ENCODE measurements at places on chromosomes 2 and 18. TPM values are rescaled to one million over a fixed set of nuclear protein-coding genes. Genes with fewer than 3 reads are reported as not detected.

DNA sequence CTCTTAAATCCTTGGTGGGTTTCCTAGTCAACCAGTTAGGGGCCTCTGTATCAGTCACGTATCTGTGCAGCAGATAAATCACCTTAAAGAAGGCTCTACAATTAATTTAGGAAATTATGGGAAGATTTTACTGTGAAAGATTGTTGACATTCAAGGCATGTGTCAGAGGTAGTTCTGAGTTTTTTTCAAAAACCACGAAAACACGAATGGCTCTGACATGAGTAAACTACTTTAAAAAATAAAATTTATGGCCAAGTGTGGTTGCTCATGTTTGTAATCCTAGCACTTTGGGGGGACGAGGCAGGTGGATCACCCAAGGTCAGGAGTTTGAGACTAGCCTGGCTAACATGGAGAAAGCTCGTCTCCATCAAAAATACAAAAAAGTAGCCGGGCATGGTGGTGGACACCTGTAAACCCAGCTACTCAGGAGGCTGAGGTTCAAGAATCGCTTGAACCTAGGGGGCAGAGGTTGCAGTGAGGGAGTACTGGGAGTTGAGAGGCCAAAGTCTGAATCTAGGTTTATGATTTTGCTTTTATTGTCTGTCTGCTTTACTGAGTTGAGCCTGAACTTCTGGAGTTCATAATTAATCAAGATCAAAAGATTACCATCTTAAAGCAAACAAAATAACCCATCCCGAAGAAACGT lies 77.1 kb downstream of the SPRED2 start:
- no peaks in the 10 kb centered on the region for H3K4me1 ChIP-seq
- no peak for DNase-seq
- no peak overlapping the region for H3K27ac ChIP-seq
- no peak overlapping the region for H3K4me3 ChIP-seq
- no peaks in the 10 kb centered on the region for H3K36me3 ChIP-seq

DNA sequence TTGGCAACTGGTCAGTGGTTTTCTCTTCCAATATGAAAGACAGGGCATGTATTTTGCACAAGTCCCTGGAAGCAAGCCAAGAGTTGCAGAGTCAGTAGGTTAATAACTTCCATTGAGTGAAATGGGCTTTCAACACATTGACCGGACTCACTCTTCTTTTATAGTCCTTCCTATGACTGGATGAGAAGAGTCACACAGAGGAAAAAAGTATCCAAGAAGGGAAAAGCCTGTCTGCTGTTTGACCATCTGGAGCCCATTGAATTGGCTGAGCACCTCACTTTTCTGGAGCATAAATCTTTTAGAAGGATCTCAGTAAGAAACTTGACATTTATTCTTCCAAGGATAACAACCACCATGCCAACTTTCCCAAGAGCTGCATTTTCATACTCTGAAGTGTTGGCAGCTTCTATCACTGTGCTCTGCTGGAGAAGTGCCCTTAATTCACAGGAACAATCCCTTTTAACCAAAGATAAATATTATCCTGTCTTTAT lies 45.4 kb downstream of the RASGRP3 start:
- no peak overlapping the region for H3K4me3 ChIP-seq
- no peaks in the 10 kb centered on the region for H3K4me1 ChIP-seq
- H3K27ac ChIP-seq, result no peak overlapping the region
- no peaks in the 10 kb centered on the region for H3K36me3 ChIP-seq
- DNase-seq, result no peak
- no peaks in the 10 kb centered on the region for H3K27me3 ChIP-seq

DNA sequence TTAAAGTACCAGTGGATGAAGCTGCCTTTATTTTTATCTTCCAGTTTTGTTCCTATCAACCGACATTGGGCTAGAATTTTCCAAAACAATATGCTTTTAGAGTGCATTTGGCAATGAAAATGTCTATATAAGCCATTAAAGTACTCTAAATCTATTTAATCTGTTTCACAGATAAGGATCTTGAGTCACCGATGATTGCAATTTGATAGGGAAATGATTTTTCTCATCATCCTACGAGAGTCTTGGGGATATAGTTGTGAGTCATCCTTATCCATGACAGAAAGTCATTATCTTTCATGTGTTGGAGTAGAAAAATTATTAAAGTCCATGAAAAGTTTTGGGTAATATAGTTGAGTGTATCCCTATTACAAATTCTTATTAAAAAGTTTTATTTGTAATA lies 26.1 kb downstream of the SLC39A10 start:
- H3K27me3 ChIP-seq, result no peaks in the 10 kb centered on the region
- no peak overlapping the region for H3K27ac ChIP-seq
- no peak for DNase-seq
- H3K36me3 ChIP-seq, result peaks cover 26% of the 10 kb centered on the region
- H3K4me1 ChIP-seq, result peaks cover 4% of the 10 kb centered on the region

- no peaks in the 10 kb centered on the region for H3K36me3 ChIP-seq
- H3K27me3 ChIP-seq, result no peaks in the 10 kb centered on the region
- H3K4me3 ChIP-seq, result no peak overlapping the region
- DNase-seq, result no peak
- H3K4me1 ChIP-seq, result peaks cover 13% of the 10 kb centered on the region
- no peak overlapping the region for H3K27ac ChIP-seq
These were observed 22.1 kb upstream of the ANKRD44 start for GRCh38 chr2:197332641-197333040.

DNA sequence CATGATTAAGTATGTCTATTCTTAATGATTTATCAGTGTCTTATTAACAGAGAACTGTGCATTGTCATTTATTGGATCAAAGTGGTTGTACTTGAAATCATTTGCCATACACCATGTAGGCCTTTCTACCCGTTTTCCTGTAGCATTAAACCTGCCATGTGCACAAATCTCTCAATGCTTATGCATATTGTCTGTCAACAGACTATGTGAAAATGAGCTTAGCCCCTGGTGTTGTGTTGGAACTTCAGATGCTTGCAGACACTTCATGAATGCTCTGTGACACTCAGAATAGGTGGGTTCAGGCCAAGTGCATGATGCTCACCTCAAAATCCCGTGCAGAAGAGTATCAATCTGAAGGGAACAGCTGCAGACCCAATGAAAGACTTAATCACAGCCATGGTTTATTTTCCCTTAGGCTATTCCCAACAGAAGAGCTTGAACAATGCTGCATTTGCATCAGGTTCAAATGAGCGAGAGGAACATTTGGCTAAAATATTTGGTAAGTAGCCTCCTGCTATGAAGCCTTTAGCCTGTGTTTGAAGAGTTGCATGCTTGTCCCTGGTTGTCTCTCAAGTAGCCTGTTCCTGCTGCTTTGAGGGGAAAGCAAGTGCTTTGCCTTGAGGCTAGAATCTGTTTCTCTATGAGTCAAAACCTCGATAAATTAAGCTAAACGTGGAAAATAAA lies 6.1 kb downstream of the C2orf92 start:
- no peaks in the 10 kb centered on the region for H3K27me3 ChIP-seq
- H3K4me3 ChIP-seq, result no peak overlapping the region
- no peaks in the 10 kb centered on the region for H3K36me3 ChIP-seq
- H3K27ac ChIP-seq, result no peak overlapping the region
- H3K4me1 ChIP-seq, result no peaks in the 10 kb centered on the region
- DNase-seq, result no peak

- peaks cover 19% of the 10 kb centered on the region for H3K4me1 ChIP-seq
- no peak overlapping the region for H3K27ac ChIP-seq
- no peaks in the 10 kb centered on the region for H3K27me3 ChIP-seq
- no peak overlapping the region for H3K4me3 ChIP-seq
- DNase-seq, result peak; percentile 62
These were observed 158.6 kb upstream of the RBMS1 start for GRCh38 chr2:160652236-160652635.

DNA sequence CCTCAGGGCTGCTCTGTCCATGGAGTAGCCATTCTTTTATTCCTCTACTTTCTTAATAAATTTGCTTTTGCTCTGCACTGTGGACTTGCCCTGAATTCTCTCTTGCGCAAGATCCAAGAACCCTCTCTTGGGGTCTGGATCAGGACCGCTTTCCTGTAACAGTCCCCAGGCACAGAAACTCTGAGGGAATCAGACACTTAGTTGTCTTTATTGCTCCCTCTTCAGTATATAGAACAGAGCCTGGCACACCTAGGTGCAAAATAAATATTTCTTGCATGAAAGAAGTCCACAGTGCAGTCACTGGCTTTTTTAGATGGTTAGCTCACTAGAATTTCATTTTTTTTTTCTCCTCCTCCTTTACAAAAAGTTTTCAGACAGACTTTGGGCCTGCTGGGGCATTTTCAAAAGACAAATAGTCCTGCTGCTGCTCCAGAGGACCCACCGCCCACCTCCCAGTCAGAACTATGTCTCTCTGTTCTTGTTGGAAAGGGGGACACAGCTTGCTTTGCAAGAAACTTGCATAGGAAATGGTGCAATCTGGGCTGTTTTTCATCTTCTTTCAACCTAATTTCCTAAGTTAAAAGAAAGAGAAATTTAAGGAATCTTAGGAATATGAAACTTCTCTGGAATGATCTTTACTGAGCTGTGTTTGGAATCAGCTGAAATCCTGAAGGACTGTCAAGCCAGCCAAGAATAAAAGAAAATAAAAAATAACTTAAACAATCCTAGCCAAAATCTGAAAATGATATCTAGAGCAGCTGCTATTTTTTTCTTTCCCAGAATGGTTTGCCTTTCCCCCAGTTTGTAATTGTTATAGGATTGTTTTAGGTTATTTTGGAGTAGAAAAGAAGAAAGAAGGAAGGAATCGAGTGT lies 31.7 kb upstream of the MAP4K3 start:
- H3K36me3 ChIP-seq, result no peaks in the 10 kb centered on the region
- no peaks in the 10 kb centered on the region for H3K4me1 ChIP-seq
- no peaks in the 10 kb centered on the region for H3K27me3 ChIP-seq
- no peak for DNase-seq
- H3K27ac ChIP-seq, result no peak overlapping the region
- no peak overlapping the region for H3K4me3 ChIP-seq

DNA sequence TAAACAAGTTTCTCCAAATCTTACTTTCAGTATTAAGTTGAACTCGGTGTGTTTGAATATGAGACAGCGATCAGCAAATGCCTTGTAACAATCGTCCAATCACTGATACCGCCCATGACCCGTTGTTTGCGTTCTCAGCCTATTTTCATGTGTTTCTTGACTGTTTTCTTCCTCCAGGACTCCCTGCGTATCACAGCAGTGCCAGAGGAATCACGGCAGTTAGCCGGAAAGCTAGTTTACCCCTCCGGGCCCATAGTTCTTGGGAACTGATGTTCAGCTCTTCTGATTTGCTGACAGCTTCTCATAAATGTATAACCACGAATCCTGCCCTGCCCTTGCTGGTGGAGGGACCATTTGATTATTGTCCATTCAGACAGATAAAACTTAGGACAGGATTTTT lies 42.2 kb upstream of the TPO start:
- no peak overlapping the region for H3K4me3 ChIP-seq
- H3K4me1 ChIP-seq, result peaks cover 6% of the 10 kb centered on the region
- H3K27me3 ChIP-seq, result peaks cover 5% of the 10 kb centered on the region

DNA sequence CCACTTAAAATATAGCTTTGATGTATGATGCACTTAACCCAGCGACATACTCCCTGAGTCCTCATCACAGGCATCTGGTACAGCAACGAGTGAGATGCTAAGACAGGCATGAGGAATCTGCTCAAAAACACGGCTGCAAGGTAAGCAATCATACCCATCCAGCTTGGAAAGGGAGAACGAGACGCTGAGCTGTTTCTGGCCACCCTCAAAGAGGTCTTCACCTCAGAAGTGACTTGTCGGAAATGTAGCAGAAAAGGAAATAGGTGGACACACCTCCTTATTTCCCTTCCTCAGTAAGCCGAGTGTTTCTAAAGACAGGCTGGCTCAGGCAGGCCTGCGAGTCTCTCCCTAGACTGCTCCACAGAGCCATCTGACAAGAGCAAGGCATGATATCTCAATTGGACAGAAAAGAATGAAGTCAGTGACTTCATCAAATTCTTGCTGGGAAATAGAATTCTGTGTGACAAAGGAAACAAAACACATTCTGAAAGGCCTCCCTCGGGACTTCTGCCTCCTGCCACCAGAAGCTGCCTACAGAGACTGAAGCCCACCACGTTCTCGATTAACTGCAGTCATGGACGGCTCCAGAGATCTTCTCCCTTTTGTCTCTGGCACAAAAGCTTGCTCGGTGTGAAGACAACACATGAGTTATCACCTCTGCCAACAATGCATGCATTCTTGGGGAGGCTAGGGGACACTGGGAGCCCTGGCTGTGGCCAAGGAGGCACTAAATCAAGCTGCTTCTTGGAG lies 84.3 kb downstream of the UXS1 start:
- H3K36me3 ChIP-seq, result peaks cover 57% of the 10 kb centered on the region
- no peak overlapping the region for H3K4me3 ChIP-seq
- H3K27me3 ChIP-seq, result no peaks in the 10 kb centered on the region
- no peak overlapping the region for H3K27ac ChIP-seq
- DNase-seq, result no peak

DNA sequence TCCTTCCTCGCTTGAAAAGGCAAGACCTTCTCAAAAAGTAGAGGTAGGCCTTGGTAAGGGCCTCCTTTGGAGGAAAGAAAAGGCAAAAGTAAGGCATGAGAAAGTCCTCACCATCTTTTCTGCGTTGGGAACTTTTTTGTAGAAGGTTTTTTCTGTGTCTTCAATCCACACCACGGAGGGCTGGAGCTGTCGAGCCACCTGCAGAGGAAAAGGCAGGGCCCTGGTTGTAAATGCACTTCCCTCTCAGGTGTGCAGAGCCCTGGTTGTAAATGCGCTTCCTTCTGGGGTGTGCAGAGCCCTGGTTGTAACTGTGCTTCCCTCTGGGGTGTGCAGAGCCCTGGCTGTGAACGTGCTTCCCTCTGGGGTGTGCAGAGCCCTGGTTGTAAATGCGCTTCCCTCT lies 80.2 kb upstream of the ASB18 start:
- no peak overlapping the region for H3K27ac ChIP-seq
- DNase-seq, result no peak
- no peaks in the 10 kb centered on the region for H3K4me1 ChIP-seq

DNA sequence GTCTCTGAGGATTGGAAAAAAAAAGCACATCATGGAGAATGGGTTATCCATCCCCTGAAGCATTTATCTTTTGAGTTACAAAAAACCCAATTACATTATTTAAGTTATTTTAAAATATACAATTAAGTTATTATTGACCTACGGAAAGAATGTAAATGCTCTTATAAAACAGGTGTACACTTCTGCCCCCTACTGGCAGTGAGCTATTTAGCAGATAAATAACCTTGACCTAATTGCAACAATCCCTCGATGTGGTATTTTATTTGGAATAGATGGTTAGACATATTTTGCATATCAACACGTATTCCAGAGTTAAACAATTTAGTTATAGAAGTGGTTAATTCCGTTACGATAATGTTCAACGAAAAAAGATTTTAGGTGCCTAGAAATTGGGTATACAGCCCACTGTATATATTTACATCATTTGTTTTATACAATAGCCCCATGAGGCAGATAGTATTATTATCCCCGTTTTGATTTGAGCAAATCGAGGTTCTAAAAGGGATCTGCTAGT lies 9.1 kb upstream of the DAW1 start:
- H3K27me3 ChIP-seq, result no peaks in the 10 kb centered on the region
- H3K4me3 ChIP-seq, result no peak overlapping the region
- no peaks in the 10 kb centered on the region for H3K36me3 ChIP-seq
- peak; percentile 52 for DNase-seq

C18orf63 gene
- total RNA-seq, result not detected

RETREG2 gene
- 82.3 TPM for total RNA-seq

FANCL gene
- total RNA-seq, result 4.6 TPM

IL1R2 gene
- 0.31 TPM for total RNA-seq
